Activated naive CD8-positive, alpha-beta T cell treated with anti-CD3 and anti-CD28 coated beads, Interleukin-2, amount 50 U/mL, for 24 hours (primary cell): ENCODE measurements at places on chromosomes 3 and 15.

DNA sequence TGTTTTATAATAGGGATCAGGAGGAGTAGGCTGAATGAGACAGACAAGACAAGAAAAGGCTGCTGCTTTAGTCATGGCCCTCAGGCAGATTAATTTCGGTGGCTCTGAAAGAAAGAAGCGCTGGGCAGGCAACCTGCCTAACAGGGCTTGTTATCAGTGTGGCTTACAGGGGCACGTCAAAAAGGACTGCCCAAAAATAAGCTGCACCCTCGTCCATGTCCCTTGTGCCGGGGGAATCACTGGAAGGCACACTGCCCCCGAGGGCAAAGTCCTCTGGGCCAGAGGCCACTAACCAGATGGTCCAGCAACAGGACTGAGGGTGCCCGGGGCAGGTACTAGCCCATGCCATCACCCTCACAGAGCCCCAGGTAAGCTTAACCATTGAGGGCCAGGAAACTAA, 188.5 kb downstream of the IGSF11 start:
- DNase-seq: no peak

DNA sequence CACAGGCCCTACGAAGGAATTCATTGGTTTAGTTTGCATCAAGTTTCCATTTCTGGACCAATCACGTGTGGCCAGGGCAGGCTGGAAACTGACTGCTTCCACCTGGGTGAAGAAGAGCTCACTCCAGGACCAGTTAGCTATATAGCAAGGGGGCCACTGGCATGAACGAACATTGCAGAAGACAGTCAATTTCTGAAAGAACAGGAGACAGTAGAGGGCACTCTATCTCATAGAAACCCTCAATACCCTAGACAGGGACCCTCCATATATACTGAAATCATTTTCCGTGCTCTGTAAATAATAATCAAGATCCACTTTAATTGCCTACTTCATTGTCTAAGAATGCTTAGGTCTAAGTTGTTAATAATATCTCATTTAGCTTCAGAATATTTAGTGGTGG, 215.6 kb downstream of the CADPS start:
- no peak for DNase-seq

DNA sequence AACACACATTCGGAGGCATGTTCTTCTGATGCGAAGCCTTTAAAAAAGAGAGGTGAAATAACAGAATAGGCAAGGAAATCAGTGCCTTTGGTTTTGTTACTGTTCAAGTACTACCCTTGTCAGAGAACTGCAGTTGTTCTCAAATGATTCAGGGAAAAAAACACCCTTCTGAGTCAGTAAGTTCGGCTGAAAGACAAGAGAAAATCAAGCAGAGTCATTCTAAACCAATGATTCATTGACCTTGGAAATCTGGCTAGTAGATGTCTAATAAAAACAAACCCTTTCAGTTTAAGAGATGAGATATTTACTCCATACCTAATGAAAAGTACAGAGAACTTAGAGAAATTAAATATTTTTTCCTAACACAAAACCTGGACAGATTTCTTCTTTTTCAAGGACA, 72.7 kb upstream of the ABI3BP start:
- DNase-seq: no peak

DNA sequence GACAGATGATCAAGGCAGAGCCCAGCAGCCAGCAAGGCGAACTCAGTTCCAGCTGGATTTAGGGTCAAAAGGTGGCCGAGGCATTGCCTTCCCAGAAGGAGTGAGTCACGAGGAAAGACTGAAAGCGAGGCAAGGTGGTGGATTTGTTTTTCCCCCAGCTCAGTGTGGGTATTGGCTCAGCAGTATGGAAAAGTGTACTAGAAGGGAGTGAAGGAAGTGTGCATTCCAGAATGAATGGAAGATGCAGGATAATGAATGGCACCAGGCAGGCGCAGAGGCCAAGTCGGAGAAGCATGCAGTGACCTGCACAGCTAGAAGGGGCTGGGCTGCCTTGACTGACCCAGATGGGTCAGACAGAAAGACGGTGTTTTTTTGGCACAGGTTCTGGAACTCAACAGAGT, 46.3 kb downstream of the FOXP1 start:
- no peak for DNase-seq

DNA sequence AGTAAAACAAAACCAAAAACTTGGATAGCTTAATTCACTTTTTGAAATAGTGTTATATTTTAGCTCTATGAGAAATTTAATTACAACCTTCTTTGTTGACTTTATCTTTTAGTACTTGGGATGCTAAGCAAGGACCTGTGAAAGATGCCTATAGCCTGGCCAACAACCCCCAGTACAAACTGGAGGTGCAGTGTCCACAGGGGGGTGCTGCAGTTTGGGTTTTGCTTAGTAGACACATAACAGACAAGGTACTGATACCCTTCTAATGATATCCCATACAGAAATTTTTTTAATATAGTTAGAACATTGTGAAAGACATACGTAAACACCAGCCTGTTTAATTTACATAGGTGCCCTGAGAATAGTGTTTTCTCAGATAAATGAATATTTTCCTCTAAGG, 35.3 kb downstream of the CAPN7 start:
- DNase-seq: peak; percentile 29

DNA sequence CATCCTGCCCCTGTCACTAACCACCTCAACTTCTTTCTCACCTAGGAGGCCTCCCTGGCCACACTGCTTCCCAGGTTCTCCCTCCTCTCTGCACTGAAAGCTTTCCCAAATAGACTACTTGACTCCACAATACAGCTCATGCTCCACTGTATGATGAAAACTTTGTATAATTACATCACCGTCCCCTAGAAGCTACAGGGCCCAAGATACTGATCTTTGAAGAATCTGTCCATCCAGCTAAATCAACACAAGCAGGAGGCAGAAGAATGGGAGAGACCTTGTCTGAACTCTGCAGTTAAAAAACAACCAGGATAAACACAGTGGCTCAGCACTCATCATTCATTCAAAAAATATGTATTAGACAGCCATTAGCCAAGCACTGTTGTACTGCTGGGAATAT, 26.4 kb upstream of the RPS17 start:
- DNase-seq: no peak

- DNase-seq: no peak
These were observed 30.5 kb downstream of the SMAD3 start for GRCh38 chr15:67095912-67096311.
